ENCODE measurements at places on chromosomes 3 and 15. TPM values are rescaled to one million over a fixed set of nuclear protein-coding genes. Genes with fewer than 3 reads are reported as not detected.

DNA sequence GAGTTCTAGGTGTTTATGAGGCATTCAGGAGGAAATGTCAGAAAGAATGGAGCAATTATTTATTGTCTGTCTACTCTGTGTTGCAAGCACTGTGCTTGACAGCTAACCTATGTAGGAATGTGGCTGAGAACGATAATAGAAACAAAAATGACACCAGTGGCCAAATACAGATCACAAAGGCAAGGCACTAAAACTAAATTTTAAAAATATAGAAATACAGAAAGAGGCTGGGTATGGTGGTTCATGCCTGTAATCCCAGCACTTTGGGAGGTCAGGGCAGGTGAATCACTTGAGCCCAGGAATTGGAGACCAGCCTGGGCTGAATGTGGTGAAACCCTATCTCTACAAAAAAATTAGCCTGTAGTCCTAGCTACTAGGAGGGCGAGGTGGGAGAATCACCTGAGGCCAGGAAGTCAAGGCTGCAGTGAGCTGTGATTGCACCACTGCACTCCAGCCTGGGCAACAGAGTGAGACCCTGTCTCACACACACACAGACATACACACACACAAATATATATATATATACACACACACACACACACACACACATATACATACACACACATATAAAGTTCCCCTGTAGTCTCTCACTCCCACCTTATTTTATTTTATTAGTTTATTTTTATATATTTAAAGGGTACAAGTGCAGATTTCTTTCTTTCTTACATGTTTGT is 6.0 kb downstream of the PRKCI start:
- peak; percentile 40 for DNase-seq

DNA sequence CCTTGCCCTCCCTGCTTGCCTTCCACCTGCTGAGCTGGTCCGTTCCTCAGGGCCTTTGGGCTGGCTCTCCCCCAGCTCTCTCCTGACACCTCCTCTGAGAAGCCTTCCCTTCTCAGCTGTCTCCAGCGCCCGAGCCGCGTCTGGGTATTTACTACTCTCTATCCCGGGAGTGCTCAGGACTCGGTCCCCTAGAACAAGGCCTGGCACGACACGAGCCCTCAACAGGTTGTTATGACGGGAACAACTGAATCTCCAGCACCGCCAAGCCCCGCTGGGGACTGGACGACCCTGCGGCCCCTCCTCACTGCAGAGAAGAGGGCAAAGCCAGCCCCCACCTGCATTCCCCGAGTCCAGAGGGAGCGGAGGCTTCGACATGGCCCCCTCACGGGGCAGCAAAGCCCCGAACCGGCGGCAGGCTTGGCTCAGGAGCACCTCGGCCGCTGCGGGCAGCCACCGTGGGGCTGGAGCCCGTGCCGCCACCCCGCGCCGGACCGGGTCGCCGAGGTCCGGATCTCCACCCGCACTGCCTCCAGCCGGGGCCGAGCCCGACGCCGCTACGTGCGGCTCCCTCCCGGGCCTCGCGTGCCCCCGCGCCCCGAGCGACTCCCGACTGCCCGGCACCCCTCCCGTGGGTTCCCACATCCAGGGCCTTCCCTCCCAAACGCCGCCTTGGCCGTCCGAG is 792 bp downstream of the TPRA1 start:
- DNase-seq = peak; percentile 26

DNA sequence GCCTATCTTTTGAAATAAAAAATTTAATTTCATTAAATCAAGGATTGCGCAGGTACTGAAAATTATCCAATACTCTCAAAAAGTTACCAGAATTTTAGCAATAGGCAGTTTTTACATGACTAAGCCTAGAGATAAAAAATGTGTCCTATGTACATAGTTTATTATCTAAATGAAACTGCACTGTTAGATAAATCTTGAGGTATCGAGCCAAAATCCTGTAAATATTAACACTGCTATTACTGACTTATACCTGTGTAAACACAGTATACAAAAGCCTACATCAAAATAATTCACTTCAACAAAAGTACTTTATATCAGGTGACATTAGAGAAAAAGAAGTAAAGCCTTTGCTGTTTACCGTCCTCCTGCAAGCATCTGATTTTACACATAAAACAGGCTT is 60.7 kb downstream of the TASOR start:
- no peak for DNase-seq

DNA sequence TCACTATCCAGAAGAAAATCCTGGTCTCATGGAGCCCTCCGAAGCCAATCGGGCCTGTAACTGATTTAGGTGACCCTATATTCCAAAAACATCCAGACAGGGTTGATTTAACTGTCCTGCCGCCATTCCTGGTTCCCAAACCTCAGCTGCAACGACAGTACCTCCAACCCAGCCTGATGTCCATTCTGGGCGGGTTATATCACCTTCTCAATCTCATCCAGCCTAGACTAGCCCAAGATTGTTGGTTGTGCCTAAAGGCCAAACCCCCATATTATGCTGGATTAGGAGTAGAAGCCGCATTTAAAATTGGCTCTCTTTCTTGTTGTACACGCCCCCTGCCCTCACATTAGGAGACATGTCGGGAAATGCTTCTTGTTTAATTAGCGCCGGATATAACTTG is 36.7 kb downstream of the ZBTB11 start:
- no peak for DNase-seq

DNA sequence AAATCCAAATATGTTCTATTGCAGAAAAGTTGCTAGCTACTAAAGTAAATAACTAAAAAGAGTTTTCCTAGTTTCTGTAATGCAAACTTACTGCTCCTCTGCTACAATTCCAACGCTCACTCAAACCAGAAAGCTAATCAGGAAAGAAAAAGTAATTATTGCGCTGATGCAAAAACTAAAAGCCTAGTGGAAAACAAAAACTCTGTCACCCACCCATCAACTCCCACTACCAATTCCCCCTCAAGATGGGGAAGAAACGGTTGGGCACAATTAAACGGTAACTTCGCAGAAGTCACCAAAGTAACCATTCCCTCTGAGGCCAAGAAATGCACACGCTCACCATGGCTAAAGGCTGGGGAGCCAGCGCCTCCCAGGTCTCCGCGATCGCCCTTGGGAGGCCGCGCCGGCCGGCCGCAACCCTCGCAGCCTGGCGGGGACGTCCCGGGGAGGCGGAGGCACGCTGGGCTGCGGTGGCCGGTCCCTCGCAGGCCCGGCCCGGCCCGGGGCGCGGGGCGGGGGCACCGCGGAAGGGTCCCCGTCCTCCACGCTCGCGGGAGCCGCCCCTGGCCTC is 684 bp downstream of the SLTM start:
- no peak for DNase-seq

DNA sequence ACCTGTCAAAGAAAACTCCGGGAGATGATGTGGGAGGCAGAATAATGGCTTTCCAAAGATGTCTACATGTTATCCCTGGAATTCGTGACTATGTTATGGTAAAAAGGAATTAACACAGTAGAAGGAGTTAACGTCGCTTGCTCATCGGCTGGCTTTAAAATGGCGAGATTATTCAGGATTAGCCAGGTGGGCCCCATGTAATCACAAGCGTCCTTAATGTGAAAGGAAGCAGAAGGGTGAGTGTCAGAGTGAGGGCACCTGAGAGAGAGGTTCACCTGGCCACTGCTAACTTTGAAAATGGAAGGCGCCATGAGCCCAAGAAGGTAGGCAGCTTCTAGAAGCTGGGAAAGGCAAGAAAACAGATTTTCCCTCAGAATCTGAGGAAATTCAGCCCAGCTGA is 557.2 kb downstream of the EPHB1 start:
- no peak for DNase-seq

DNA sequence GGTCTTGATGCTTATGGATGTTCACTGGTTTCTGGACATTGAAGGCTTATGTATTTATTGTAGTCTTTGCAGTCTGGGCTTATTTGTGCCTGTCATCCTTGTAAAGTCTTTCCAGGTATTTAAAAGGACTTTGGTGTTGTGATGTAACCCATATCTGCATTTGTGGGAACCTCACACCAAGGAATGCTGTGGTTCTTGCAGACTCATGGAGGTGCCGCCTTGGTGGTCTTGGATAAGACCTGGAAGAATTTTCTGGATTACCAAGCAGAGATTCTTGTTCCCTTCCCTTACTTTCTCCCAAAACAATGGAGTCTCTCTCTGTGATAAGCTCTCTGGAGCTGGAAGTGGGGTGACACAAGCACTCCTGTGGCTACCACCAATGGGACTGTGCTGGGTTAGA is 363.5 kb upstream of the NECTIN3 start:
- no peak for DNase-seq

DNA sequence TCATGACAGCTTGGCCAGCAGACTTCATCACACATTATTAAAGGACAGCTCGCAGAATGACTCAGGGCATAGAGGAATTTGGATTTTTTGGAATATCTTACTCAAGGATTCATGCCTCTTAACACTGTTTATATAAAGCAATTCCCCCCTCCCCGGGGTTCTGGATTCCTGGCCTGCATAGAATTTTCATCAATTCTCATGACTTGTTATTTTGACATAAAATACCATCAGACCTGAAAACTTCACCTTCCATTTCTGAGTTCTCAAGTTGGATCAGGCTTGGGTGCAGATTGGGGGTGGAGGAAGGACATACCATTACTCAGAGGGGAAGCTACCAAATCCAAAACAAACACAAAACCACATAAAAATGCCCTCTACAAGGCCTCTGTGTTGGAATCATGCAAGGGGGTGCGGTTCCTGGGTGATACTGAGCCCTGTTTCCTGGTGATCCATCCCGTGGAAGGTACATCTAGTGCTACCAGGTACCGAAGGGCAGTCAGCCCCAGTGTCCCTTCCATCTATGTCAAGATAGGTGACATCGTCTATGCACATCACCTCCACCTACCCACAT is 95.3 kb downstream of the DAPK2 start:
- DNase-seq = peak; percentile 49

Gene CACNA2D2
- 0.04 TPM for total RNA-seq

Gene FHIT
- 3.7 TPM for total RNA-seq

Gene RASL12
- total RNA-seq = not detected

Gene SLC2A2
- not detected for total RNA-seq
